ENCODE measurements at places on chromosomes 3 and 15.

DNA sequence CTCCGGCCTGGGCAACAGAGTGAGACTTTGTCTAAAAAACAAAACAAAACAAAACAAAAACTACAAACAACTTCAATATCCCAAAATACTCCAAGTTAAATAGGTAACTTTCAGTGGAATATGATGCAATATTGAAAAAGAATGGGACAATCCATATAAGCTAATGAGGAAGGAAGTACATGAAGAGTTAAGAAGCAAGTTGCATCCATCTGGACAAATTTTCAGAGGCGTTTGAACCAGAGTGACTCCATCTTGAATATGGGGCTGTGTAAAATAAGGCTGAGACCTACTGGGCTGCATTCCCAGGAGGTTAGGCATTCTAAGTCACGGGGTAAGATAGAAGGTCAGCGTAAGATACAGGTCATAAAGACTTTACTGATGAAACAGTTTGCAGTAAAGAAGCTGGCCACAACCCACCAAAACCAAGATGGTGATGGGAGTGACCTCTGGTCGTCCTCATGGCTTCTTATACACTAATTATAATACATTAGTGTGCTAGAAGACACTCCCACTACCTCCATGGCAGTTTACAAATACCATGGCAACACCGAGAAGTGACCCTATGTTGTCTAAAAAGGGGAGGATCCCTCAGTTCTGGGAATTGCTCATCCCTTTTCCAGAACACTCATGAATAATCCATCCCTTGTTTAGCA is 58.1 kb upstream of the LCTL start:
- DNase-seq, result no peak

- DNase-seq, result no peak
These were observed 33.3 kb downstream of the SLC24A1 start for GRCh38 chr15:65655026-65655425.

DNA sequence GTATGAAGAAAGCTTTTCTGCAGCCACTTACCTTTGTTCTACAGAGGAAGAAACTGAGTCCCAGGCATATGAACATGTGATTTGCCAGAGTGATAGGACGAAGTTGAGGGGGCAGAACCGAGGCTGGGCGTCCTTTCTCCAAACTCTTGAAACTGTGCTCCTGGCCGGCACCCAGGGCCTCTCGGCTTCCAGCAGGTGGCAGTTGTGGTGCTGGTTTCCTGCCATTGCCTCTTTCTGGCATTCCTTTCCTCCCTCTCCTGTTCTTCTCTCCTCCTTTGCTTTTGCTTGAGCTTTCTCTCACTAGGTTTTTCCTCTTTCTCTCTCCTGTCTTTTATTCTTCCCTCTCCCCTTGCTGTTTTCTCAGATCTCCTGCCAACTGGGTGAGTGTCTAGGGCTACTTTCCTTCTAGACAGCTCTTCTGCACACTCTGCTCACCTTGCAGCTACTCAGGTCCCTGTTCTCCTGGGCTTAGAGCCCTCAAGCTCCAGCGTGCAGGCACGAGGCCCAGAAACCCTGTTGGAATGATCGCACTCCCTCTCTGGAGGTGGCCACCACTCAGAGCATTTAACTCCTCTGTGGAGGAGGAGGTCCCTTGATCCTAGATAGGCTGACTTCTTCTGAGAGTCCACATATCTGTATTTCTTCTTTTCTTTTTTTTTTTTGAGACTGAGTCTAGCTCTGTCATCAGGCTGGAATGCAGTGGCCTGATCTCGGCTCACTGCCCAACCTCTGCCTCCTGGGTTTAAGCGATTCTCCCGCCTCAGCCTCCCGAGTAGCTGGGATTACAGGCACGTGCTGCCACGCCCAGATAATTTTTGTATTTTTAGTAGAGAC is 26.2 kb downstream of the TRAK1 start:
- no peak for DNase-seq

DNA sequence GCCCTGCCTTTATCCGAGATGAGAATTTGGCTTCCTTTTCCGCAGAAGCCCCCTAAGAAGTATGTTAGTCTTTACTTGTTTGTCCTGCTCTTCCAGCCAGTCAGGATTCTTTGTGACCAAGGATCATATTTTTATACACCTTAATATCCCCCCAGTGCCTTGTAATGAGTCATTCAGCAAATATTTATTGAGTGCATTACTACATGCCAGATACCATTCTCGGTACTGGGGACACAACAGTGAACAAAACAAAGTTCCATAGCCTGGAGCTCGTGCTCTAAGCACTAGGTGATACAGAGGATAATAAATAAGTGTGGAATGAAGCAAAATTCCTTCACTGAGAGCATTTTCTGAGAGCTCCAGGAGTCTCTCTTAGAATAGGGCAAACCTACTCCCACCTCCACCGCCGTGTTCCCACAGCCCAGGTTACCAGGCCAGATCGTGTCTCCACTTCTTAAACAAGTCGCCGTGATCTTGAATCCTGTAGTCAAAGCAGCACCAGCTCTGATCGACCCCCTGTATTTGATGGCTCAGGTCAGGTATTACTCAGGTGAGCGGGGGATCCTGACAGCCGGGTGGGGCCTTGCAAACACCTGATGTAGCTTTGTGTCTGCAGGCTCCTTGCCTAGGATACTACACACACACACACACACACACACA is 18.5 kb downstream of the TTC21A start:
- no peak for DNase-seq

DNA sequence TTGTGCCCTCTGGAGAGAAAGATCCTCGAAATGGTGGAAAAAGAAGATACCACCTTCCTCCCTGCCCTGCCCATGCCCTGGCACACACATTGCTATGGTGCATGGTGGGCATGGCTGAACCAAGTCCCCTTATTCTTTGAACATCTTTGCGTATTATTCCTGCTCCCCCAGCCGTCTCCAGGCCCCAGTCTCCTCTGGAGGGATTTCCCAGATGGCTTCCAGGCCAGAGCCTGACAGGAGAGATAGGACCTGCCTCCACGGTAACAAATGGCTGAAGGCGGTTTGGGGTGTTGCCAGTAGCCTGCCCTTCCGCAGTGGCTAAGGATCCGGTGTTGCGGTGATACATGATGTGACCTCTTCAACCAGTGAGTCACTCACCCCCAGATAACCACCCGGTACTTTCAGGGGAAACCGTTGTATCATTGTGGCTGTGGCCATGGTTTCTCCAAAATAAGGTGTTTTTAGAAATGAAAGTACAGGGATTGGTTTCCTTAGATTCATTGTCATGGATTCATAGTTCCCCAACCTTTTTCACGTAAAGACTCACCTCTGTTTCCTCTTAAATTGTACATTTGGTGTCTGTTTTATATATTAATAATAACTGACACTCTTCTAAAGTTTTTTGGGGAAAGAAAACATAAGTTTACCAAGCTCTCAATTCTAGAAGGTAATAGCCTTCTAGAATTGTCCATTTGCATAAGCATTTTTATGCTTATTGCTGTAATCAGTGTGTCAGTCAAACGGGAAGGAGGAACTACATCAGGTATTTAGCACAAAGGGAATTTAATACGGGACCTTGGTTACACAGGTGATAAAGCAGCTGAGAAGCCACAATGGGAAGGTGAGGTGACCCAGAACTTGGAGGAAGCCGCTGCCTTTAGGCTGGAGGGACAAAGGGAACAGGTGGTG is 25.9 kb downstream of the SMAD3 start:
- no peak for DNase-seq

GRCh38 chr3:114308377-114308776 is 14.5 kb downstream of the TIGIT start:
- no peak for DNase-seq

GRCh38 chr15:87763837-87764236 is 492.7 kb downstream of the NTRK3 start:
- DNase-seq, result no peak

- no peak for DNase-seq
These were observed 375.3 kb downstream of the ROBO1 start for GRCh38 chr3:79392479-79392878.

DNA sequence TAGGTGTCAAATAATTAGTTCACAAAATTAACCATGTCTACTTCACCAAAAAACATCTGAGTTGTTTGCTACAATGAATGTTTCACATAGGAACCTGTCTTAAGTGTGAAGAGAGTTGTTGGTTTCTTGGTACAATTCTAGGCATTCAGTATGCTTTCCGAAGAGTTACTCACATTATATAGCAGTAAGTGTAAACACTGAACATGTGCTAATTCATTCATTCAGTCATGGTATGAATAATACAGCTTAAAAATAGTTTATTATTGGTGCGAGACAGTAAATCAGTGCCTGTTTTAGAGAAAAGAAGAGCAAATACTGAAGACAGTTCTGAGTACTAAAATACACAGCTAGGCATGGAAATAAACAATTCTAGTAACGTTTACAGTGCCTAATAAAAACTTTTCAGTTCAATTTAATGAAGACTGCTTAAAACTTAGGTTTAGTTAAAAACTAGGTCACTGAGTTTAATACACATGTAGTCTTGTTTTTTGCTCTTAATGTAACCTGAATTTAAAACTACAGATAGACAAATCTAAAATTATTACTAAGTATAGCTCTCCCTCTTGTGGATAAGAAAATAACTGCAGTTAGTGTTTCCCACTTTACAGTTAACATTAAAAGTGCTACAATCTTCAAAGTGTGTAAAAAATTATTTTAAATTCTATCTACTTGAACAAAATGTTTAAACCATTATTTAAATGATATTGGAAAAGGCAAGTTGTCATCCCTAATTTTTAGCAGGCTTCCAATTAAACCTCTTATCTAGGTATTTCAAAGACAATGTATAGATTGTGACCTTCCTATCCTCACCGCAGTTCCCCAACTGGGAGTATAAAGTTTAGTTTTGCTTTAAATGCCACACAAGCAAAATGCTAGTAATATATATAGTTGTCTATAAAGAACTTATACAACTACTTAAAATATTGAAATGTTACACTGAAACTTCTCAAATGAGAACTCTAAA is 20.1 kb upstream of the ZCWPW2 start:
- no peak for DNase-seq

- DNase-seq, result no peak
These were observed 124.4 kb downstream of the DIPK2A start for GRCh38 chr3:144096016-144096415.

DNA sequence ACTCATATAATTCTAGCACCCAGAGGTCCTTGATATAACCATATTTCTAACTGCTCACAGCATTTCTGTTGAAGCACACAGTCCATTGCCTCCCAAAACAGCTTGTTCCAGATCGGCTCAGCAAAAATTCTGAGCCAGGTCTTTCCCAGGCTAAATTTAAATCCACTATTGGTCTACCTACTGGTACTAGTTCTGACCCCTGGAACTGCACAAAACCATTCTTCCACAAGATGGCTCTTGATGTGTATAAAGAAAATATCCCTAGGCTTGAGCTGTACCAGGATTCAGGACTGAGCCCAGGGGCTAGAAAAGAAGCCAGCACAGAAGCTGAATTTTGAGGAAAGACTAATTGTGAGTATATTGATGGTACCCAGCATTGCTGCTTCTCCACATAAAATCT is 75.4 kb upstream of the ABHD17C start:
- no peak for DNase-seq

- no peak for DNase-seq
These were observed 37.2 kb downstream of the MYO5A start for GRCh38 chr15:52491472-52491871.

- no peak for DNase-seq
These were observed 22.0 kb downstream of the CRBN start for GRCh38 chr3:3157484-3157883.

DNA sequence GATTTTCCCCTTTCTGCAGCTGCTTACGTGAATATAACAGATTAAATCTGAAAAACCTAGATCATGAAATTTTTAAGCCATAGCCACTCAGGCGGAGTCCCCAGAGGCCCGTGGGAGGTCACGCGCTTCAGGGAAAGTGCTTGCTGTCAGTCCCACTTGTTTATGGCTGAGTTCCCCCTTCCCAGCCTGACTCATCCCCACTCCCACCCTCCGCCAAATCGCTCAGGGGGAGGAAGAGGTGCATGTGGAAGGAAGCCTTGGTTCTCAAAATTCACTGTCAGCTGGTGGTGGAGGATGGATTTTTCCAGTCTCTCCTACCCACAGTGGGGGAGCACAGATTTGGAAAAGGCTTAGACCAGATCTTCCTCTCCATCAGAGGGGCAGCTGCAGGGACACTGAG is 67.4 kb downstream of the CORO2B start:
- DNase-seq, result no peak

GRCh38 chr3:195150181-195151118 is 120.5 kb downstream of the XXYLT1 start:
- DNase-seq, result peak; percentile 62

GRCh38 chr3:177681852-177682251 is 484.6 kb upstream of the TBL1XR1 start:
- DNase-seq, result no peak

DNA sequence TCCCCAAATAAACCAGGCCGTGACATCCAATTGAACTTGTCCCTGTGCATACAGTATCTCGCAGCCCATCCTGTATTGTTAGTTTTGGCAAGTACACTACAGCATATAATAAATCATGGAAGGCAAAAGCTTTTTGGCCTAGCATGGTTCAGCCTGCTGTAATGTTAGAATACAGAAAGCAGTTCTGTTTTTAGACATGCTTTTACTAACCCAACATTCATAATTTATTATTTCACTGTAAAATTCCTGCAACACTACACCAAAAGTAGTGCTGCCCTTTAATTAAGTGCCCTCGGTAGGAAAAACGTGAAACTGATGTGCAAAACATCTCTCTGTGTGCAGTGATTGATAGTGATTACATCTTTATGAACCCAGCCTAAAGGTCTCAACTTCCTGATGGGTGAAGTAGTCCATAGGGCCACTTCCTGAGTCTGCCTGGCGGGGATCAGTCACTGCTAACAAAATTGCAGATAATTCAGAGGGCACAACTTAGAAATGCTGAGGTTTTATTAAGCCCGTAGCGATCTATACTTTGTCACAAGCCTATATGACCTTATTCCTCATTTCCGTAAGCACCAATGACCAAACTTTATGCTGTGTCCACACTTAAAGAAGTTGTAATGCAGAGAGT is 227.8 kb downstream of the CDIN1 start:
- no peak for DNase-seq

- DNase-seq, result no peak
These were observed 65.7 kb upstream of the IL12A start for GRCh38 chr3:159922861-159923312.

GRCh38 chr15:85099195-85099803 is 117.6 kb downstream of the PDE8A start:
- no peak for DNase-seq

GRCh38 chr3:90016555-90016954 is 909.1 kb downstream of the EPHA3 start:
- DNase-seq, result no peak

Measured in NCI-H1092 (cell line).